ENCODE measurements at places on chromosomes 13 and 19. TPM values are rescaled to one million over a fixed set of nuclear protein-coding genes. Genes with fewer than 3 reads are reported as not detected.

KLK8 gene
- not detected for total RNA-seq

B3GNT8 gene
- 2.9 TPM for total RNA-seq

PRR12 gene
- 65.1 TPM for total RNA-seq

LRRC63 gene
- 0.75 TPM for total RNA-seq

VSTM2B gene
- not detected for total RNA-seq

POU2F2 gene
- 68.5 TPM for total RNA-seq

SMIM44 gene
- total RNA-seq = not detected

SBSN gene
- not detected for total RNA-seq

ALG5 gene
- 25.5 TPM for total RNA-seq

TMEM145 gene
- total RNA-seq = not detected

NCAN gene
- not detected for total RNA-seq

CHST8 gene
- total RNA-seq = not detected

KLK13 gene
- not detected for total RNA-seq

PRMT1 gene
- 92.9 TPM for total RNA-seq

LILRA6 gene
- total RNA-seq = 0.73 TPM

SPTBN4 gene
- 0.17 TPM for total RNA-seq

FAM124A gene
- total RNA-seq = not detected

CLEC11A gene
- 1.2 TPM for total RNA-seq

ZNF99 gene
- total RNA-seq = not detected

LHFPL6 gene
- total RNA-seq = not detected

PDE4A gene
- total RNA-seq = 3.3 TPM
